Kidney epithelial cell (primary cell): ENCODE measurements at places on chromosomes 13 and 19. TPM values are rescaled to one million over a fixed set of nuclear protein-coding genes. Genes with fewer than 3 reads are reported as not detected.
A peak's percentile ranks its signal among the peaks of the same experiment; 100 is the strongest.

DNA sequence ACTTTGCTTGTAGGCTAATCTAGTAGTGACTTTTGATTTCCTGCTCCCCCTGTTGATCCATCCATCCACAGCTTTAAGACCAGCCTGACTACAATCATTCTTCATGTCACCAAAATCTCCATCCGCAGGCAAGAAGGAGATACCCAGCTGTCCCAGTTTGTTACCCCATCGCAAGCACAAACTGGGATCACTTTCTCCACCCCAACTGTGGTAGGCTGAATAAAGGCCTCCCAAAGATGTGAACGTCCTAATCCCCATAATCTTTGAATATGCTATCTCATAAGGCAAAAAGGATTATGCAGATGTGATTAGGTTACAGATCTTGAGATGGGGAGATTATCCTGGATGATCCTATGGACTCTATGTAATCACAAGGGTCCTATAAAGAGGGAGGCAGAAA lies 202.0 kb downstream of the ENOX1 start:
- DNase-seq = no peak

DNA sequence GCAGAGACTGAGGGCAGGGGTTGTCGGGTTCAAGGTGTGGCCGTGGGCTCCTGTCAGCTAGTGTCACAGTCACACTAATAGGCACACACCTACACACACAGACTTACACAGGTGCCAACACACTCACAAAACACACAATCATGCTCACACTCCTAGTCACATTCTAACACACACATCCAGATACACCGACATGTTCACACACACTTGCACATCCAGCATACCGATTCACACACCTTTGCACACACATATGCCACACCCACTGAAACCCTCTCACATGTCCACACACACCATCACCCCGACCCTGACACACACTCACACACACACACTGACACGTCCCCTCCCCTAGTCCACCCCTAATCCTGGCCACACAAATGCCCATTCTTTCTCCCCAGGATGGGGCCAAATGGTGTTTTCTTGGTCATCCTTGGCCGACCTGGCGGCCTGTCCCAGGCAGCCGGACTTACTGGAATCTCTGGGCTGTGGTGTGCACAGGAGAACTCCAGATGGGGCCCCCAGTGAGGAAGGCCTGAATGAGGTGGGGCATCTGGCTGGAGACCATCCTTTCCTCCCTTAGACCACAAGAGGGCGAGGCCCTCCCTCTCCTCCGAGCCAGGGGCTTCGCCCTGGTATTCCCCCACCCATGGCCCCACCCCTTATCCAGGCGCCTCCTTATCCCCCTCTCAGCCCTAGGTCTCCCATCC lies 19.1 kb upstream of the PNMA8B start:
- DNase-seq = no peak

DNA sequence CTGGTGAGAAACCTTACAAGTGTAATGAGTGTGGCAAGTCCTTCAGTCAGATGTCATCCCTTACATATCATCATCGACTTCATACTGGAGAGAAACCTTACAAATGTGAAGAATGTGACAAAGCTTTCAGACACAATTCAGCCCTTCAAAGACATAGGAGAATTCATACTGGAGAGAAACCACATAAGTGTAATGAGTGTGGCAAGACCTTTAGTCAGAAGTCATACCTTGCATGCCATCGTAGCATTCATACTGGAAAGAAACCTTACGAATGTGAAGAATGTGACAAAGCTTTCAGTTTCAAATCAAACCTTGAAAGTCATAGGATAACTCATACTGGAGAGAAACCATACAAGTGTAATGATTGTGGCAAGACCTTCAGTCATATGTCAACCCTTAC lies 13.6 kb upstream of the ZNF765 start:
- DNase-seq = no peak

MAP4K1 gene
- 1.3 and 4.7 TPM in 2 replicates for total RNA-seq

SHD gene
- total RNA-seq = not detected in 2 replicates

GRCh38 chr13:106261450-106261849 lies 274.0 kb downstream of the EFNB2 start:
- no peak for DNase-seq

PTGER1 gene
- total RNA-seq = 5.5 and 6.9 TPM in 2 replicates

GRCh38 chr19:48629599-48630295 lies 7.4 kb downstream of the DBP start:
- DNase-seq = no peak

DNA sequence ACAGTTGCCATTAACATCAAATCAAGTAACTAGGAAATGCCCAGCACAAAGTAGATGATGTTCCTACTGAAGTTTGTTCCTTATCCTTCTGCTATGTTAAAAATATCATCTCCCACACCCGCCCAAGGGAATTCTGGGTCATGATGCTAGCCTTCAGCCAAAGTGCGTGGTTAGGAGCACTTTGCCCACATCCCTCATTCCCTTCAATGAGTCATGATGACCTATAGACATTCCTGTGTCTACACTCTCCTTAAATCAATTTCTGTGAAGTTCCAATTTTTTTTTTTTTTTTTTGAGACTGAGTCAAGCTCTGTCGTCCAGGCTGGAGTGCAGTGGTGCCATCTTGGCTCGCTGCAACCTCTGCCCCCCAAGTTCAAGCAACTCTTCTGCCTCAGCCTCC lies 17.0 kb downstream of the RXFP2 start:
- peak; percentile 39 for DNase-seq

ZNF563 gene
- 0.75 and 3.7 TPM in 2 replicates for total RNA-seq

- no peak for DNase-seq
These were observed 6.6 kb upstream of the CEBPG start for GRCh38 chr19:33366897-33367296.

ONECUT3 gene
- not detected in 2 replicates for total RNA-seq

- no peak for DNase-seq
These were observed 17.6 kb downstream of the WDFY2 start for GRCh38 chr13:51601601-51602565.

CEACAM4 gene
- not detected in 2 replicates for total RNA-seq

- no peak for DNase-seq
These were observed 41.6 kb upstream of the CLDN10 start for GRCh38 chr13:95510950-95511349.
